ENCODE measurements at places on chromosomes 11 and 22. TPM values are rescaled to one million over a fixed set of nuclear protein-coding genes. Genes with fewer than 3 reads are reported as not detected.

The AGBL2 gene
- total RNA-seq: not detected

The SMTNL1 gene
- total RNA-seq: not detected

The MCAM gene
- 124 TPM for total RNA-seq

The PNPLA3 gene
- total RNA-seq: 0.29 TPM

The F2 gene
- not detected for total RNA-seq

The TSSK2 gene
- 0.17 TPM for total RNA-seq

The SLC22A25 gene
- total RNA-seq: not detected

The GAB2 gene
- total RNA-seq: 10.7 TPM

The PRG3 gene
- not detected for total RNA-seq

The SF3A1 gene
- total RNA-seq: 69.3 TPM

The KCNJ11 gene
- 1.8 TPM for total RNA-seq

- no peak overlapping the region for H3K27ac ChIP-seq
- no peaks in the 10 kb centered on the region for H3K27me3 ChIP-seq
- DNase-seq: no peak
- no peaks in the 10 kb centered on the region for H3K36me3 ChIP-seq
Measured at GRCh38 chr11:77202941-77203900, 75.2 kb downstream of the MYO7A start.

GRCh38 chr11:69409812-69410645 lies 71.4 kb upstream of the LINC01488 start:
- no peak overlapping the region for H3K4me3 ChIP-seq
- H3K27me3 ChIP-seq: no peaks in the 10 kb centered on the region
- H3K4me1 ChIP-seq: peaks cover 21% of the 10 kb centered on the region
- H3K27ac ChIP-seq: no peak overlapping the region

DNA sequence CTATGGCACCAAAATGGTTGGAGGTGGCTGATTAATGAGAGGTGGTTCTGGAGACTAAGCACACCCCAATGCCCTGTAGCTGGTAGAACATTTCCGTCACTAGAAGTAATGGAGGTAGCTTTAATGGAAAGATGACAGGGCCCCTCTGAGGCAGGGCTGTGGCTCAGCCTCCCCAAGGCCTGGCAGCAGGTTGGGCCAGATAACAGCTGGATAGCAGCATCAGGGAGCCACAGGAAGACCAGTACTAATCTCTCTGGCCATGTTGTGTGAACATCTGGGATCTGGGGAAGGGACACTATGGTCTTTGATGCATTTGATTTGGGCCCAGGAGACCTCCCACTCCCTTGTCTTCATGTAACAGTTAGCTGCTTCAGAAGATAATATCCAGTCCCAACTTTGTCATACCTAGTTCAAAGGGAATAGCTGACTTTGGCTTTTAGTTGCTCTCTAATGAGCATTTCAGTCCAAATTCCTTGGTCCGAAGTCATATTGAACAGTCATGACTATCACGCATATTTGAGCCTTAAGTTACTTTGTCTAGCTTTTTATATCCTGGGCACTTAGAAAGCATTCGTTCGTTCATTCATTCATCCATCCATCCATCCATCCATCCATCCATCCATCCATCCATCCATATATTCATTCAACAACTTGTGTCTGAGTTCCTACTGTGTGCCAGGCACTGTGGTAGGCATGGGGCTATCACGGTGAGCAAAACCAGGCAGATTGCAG lies 53.0 kb upstream of the LMO2 start:
- DNase-seq: no peak
- no peaks in the 10 kb centered on the region for H3K36me3 ChIP-seq
- no peak overlapping the region for H3K27ac ChIP-seq
- peaks cover 10% of the 10 kb centered on the region for H3K4me1 ChIP-seq

DNA sequence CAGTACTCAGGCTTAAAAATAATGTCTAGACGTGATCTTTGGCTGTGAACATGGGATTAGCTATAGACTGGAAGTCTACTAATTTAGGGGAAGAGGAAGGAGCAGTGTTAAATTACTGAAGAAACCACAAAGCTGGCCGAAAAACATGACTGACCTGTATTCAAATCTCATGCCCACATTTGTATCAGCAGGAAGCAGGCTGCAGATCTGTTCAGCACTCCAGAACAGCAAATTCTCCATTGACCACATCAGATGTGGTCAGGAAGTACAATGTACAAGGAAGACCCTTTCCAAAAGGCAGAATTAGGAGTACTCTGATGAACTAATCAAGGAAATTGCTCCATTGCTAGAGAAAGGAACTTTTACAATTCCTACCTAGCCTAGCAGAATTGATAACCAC lies 31.7 kb downstream of the DCDC1 start:
- H3K27me3 ChIP-seq: peaks cover 17% of the 10 kb centered on the region
- no peak overlapping the region for H3K4me3 ChIP-seq
- no peak for DNase-seq

- no peak overlapping the region for H3K4me3 ChIP-seq
- H3K27ac ChIP-seq: no peak overlapping the region
- no peak for DNase-seq
- H3K27me3 ChIP-seq: no peaks in the 10 kb centered on the region
- peaks cover 24% of the 10 kb centered on the region for H3K36me3 ChIP-seq
Measured at GRCh38 chr11:32939866-32940265, 47.3 kb downstream of the QSER1 start.

- H3K4me3 ChIP-seq: no peak overlapping the region
- H3K27me3 ChIP-seq: no peaks in the 10 kb centered on the region
- peaks cover 11% of the 10 kb centered on the region for H3K4me1 ChIP-seq
- no peaks in the 10 kb centered on the region for H3K36me3 ChIP-seq
- DNase-seq: no peak
Measured at GRCh38 chr11:36512016-36512415, 1.9 kb upstream of the TRAF6 start.

- no peaks in the 10 kb centered on the region for H3K4me1 ChIP-seq
- H3K27me3 ChIP-seq: no peaks in the 10 kb centered on the region
- no peaks in the 10 kb centered on the region for H3K36me3 ChIP-seq
- DNase-seq: no peak
- no peak overlapping the region for H3K27ac ChIP-seq
Measured at GRCh38 chr11:119424775-119425174, 1.8 kb upstream of the THY1 start.

DNA sequence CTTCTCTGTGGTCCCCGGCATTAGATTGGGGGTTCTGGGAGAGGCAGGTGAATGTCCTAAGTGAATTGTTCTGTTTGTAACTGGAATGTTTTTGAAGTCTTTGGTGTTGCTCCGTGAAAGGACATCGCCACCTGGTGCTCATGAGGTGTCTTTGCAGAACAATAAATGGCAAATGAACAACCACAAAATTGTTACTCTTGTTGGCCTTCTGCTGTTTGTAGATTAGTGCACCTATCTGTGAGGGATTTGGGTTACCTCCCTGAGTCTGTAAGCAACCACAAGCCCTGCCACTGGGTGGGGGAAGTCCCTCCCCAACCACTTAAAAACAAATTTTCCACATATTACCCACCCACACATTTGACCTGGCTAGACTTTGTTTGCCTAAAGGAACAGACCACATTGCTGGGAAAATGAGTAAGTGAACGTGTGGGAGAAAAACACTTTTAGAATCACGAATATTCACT lies 4.7 kb downstream of the MPEG1 start:
- peak; percentile 69 for DNase-seq
- H3K27ac ChIP-seq: no peak overlapping the region
- 0 out of 2 replicates have a peak, but pooled peaks cover 4% of the 10 kb centered on the region for H3K4me1 ChIP-seq
- H3K4me3 ChIP-seq: no peak overlapping the region
- no peaks in the 10 kb centered on the region for H3K36me3 ChIP-seq
- peaks cover 6% of the 10 kb centered on the region for H3K27me3 ChIP-seq

GRCh38 chr11:72058416-72059034 lies 21.8 kb downstream of the NUMA1 start:
- no peaks in the 10 kb centered on the region for H3K27me3 ChIP-seq
- no peak overlapping the region for H3K27ac ChIP-seq
- peaks cover 17% of the 10 kb centered on the region for H3K36me3 ChIP-seq

- no peak overlapping the region for H3K4me3 ChIP-seq
- no peak for DNase-seq
- no peak overlapping the region for H3K27ac ChIP-seq
- no peaks in the 10 kb centered on the region for H3K27me3 ChIP-seq
- no peaks in the 10 kb centered on the region for H3K36me3 ChIP-seq
- peaks cover 17% of the 10 kb centered on the region for H3K4me1 ChIP-seq
Measured at GRCh38 chr11:126149759-126150625, 61.5 kb downstream of the RPUSD4 start.

DNA sequence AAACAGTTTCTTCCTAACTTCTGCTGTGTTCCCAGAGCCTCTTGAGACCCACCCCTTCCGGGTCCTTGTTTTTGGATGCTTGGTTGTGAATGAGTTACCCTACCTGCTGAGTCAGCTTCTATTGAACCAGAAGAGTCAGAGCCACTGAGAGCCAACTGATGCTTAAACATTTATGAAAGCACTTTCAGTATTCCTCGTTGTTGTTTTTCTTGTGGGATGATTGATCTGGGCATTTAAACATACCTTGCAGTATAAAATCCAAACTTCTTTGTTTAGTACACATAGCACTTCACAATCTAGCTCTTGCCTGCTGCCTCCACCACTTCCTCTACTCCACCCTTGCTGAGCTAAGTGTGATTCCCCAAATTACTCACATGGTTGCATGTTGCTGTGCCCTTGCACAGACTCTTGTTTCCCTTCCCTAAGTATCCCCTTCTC lies 5.5 kb downstream of the PRSS23 start:
- DNase-seq: peak; percentile 41
- H3K36me3 ChIP-seq: peaks cover 12% of the 10 kb centered on the region
- H3K27me3 ChIP-seq: no peaks in the 10 kb centered on the region
- H3K27ac ChIP-seq: peak overlapping the region; percentile 28

GRCh38 chr22:30245985-30246813 lies at the start of gene LIF:
Gene LIF, minus strand, starts transcription at chr22:30246759. Its CDS starts 64 bp downstream, at chr22:30246695.
- H3K27me3 ChIP-seq: no peaks in the 10 kb centered on the region
- H3K4me1 ChIP-seq: peaks cover 52% of the 10 kb centered on the region
- no peak for DNase-seq
- peak within 1 kb of the TSS; percentile 38 for H3K4me3 ChIP-seq
- H3K36me3 ChIP-seq: peaks cover 41% of the 10 kb centered on the region
- H3K27ac ChIP-seq: peak within 1 kb of the TSS; percentile 99

GRCh38 chr11:117985953-117986887 lies at the start of gene IL10RA:
Gene IL10RA, plus strand, starts transcription at chr11:117986394. Its CDS starts 74 bp downstream, at chr11:117986468.
- peaks cover 89% of the 10 kb centered on the region for H3K27me3 ChIP-seq
- H3K4me1 ChIP-seq: no peaks in the 10 kb centered on the region
- H3K4me3 ChIP-seq: 0 out of 2 replicates have a peak within 1 kb of the TSS, but pooled peaks have one; percentile 7
- no peaks in the 10 kb centered on the region for H3K36me3 ChIP-seq

DNA sequence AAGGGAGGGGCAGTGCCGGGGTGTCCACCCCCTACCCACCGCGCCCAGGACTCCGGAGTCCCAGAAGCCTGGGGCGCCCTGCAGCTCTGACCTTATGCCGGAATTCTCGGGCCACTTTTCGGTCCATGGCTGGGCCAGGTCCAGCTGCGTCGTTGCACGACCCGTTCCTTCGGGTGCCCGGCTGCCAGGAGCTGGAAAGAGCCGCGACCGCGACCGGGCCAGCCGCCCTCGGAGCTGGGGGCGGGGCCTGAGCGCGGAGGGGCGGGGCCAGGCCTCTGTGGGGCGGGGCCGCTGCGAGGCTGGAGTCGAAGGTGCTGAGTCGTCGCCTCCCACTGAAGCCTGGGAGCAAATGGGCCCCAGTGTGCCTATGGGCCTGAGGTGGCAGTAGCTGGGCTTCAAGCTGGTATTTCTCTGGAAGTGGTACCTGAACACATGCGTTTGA lies at the start of gene USH1C:
TSS of gene USH1C (minus strand) at position 236 of the 442 bp plus-strand sequence. CDS start at position 127, 109 bp downstream.
- peaks cover 2% of the 10 kb centered on the region for H3K27me3 ChIP-seq
- DNase-seq: no peak
- no peak within 1 kb of the TSS for H3K27ac ChIP-seq
- no peaks in the 10 kb centered on the region for H3K36me3 ChIP-seq

- peak; percentile 37 for DNase-seq
- no peak overlapping the region for H3K4me3 ChIP-seq
- peaks cover 12% of the 10 kb centered on the region for H3K4me1 ChIP-seq
- no peaks in the 10 kb centered on the region for H3K36me3 ChIP-seq
- no peak overlapping the region for H3K27ac ChIP-seq
- no peaks in the 10 kb centered on the region for H3K27me3 ChIP-seq
Measured at GRCh38 chr11:44229098-44229497, 80.8 kb downstream of the ALX4 start.

- peaks cover 6% of the 10 kb centered on the region for H3K4me1 ChIP-seq
- no peaks in the 10 kb centered on the region for H3K27me3 ChIP-seq
- no peak overlapping the region for H3K27ac ChIP-seq
- H3K36me3 ChIP-seq: no peaks in the 10 kb centered on the region
- DNase-seq: no peak
Measured at GRCh38 chr11:45934580-45935318, 12.3 kb downstream of the LARGE2 start.

DNA sequence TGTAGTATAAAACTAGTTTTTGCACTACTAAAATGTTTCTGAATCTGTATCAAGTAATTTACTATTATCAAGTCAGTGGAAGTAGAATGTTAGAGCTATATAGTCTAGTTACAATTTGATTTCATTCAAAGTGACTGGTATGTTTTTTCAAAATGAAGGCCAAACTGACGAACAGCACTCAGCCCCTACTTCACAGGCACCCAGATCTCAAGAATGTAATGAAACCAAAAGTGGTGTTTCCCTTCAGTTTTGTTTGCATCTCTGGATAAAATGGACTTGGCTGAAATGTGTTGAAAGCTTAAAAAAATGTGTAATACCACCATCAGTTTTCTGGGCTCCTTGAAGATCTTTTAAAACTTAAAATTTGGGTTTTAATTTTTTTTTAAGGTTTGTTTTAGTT lies 46.4 kb downstream of the QSER1 start:
- no peaks in the 10 kb centered on the region for H3K27me3 ChIP-seq
- peaks cover 31% of the 10 kb centered on the region for H3K36me3 ChIP-seq
- no peaks in the 10 kb centered on the region for H3K4me1 ChIP-seq

GRCh38 chr11:69307871-69308431 lies 14.0 kb downstream of the MYEOV start:
- no peak overlapping the region for H3K4me3 ChIP-seq
- no peak for DNase-seq
- H3K27ac ChIP-seq: no peak overlapping the region
- peaks cover 5% of the 10 kb centered on the region for H3K36me3 ChIP-seq
- H3K27me3 ChIP-seq: no peaks in the 10 kb centered on the region

DNA sequence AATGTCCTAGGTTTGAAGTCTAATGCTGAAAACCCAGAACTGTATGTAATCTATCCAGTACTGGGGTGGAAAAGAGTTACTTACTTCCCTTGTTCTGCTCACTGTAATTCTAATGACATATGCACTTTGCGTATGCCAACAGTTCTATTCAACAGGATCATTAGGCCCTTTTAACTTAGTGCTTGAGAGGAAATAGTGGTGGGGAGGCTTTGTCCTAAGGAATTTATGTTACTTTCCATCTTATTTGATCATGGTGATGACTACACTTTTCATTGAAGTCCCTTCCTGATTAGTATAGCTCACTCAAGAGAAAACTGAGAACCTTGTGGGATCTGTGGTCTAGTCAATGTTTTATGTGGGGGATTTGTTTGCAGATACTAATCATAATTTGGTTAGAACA lies 348.2 kb downstream of the GUCY1A2 start:
- H3K27me3 ChIP-seq: no peaks in the 10 kb centered on the region
- no peak overlapping the region for H3K4me3 ChIP-seq
- H3K4me1 ChIP-seq: peaks cover 21% of the 10 kb centered on the region
- no peaks in the 10 kb centered on the region for H3K36me3 ChIP-seq
- peak; percentile 59 for DNase-seq

Measured in PC-3 (cell line).